Left lung (tissue), 14 donors: ENCODE measurements at places on chromosomes 7 and 10. TPM values are rescaled to one million over a fixed set of nuclear protein-coding genes. Genes with fewer than 3 reads are reported as not detected.

GRCh38 chr7:36840904-36841303, 116.6 kb upstream of the AOAH start:
- no peaks in the 10 kb centered on the region for H3K4me1 ChIP-seq
- no peak for DNase-seq
- no peaks in the 10 kb centered on the region for H3K27me3 ChIP-seq
- no peak overlapping the region for H3K4me3 ChIP-seq

DNA sequence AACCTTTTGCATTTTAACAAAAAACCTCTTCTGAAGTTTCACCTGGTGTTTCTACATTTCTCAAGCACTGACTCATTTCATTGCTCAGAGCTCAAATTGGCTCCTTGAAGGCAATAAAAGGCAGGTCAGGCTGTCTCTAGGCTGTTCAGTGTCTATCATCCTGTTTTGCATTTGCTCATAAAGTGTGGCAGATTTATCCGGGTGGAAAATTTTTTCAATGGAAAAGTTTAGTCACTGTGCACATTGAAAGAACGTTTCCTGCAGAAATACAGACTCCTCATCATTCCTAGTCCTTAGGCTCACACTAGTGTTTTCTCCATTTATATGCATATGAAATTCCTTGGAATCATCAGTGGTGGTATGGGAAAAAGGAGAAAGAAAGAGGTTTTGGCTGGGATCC, 114.2 kb upstream of the DGKB start:
- no peak overlapping the region for H3K27ac ChIP-seq
- no peaks in the 10 kb centered on the region for H3K36me3 ChIP-seq
- H3K27me3 ChIP-seq: no peaks in the 10 kb centered on the region
- no peaks in the 10 kb centered on the region for H3K4me1 ChIP-seq
- DNase-seq: no peak

The ANKRD16 gene
- 4.4 TPM for total RNA-seq

GRCh38 chr10:86861351-86861750, 96.1 kb downstream of the MMRN2 start:
- no peak overlapping the region for H3K4me3 ChIP-seq
- no peak overlapping the region for H3K27ac ChIP-seq
- DNase-seq: no peak
- no peaks in the 10 kb centered on the region for H3K27me3 ChIP-seq

The MYH16 gene
- not detected for total RNA-seq

The MACC1 gene
- total RNA-seq: 36.2 TPM

GRCh38 chr7:99490878-99491277, 9.2 kb downstream of the ZNF394 start:
- no peaks in the 10 kb centered on the region for H3K4me1 ChIP-seq
- no peaks in the 10 kb centered on the region for H3K36me3 ChIP-seq
- H3K27ac ChIP-seq: no peak overlapping the region
- H3K4me3 ChIP-seq: no peak overlapping the region
- DNase-seq: no peak

GRCh38 chr7:18200266-18200665, 172.6 kb upstream of the PRPS1L1 start:
- H3K27me3 ChIP-seq: no peaks in the 10 kb centered on the region
- DNase-seq: no peak
- no peaks in the 10 kb centered on the region for H3K4me1 ChIP-seq
- H3K27ac ChIP-seq: no peak overlapping the region
- no peak overlapping the region for H3K4me3 ChIP-seq

GRCh38 chr7:106959753-106960152, 84.8 kb upstream of the PRKAR2B start:
- no peaks in the 10 kb centered on the region for H3K27me3 ChIP-seq
- H3K36me3 ChIP-seq: no peaks in the 10 kb centered on the region
- no peak overlapping the region for H3K27ac ChIP-seq

The NUPR2 gene
- total RNA-seq: 0.99 TPM

The HOXA9 gene
- total RNA-seq: 1.4 TPM

The BNIP3 gene
- total RNA-seq: 25.7 TPM

GRCh38 chr10:73774637-73775036, 7.2 kb upstream of the CHCHD1 start:
- no peaks in the 10 kb centered on the region for H3K27me3 ChIP-seq
- DNase-seq: no peak
- H3K36me3 ChIP-seq: peaks cover 68% of the 10 kb centered on the region
- peaks cover 24% of the 10 kb centered on the region for H3K4me1 ChIP-seq

The CALML5 gene
- not detected for total RNA-seq

The MYOF gene
- total RNA-seq: 241 TPM

GRCh38 chr10:131573707-131574106, 262.2 kb upstream of the TCERG1L start:
- H3K27ac ChIP-seq: no peak overlapping the region
- H3K36me3 ChIP-seq: no peaks in the 10 kb centered on the region
- H3K4me3 ChIP-seq: no peak overlapping the region
- no peaks in the 10 kb centered on the region for H3K4me1 ChIP-seq
- H3K27me3 ChIP-seq: no peaks in the 10 kb centered on the region
- DNase-seq: no peak

DNA sequence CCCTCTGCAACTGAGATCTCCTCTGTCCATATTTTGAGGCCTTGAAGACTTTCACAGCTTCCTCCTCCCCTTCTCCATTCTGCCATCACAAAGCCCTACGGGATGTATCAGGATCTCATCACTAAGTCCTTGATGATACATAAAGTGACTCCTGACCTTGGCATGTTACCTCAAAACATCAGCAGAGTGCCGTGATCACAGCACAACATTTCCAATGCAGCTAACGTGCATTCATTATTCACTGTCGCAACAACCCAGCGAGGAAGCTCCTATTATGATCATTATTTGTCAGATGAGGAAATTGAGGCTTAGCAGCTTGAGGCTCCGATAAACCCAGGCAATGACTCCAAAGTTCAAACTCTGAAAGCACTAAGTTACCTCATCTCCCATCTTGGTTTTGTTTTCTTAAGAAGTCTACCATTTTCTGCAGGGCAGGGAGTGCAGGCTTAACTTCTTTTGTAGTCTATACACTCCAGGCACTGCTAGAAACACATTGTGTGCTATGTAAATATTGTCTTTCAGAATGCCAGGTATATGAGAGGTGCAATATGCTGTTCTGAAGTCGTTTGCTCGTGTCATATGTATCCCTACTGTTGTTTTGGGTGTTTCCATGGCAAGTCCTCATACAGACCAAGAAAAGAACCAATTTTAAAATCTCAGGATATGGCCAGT, 80.6 kb upstream of the C1QL3 start:
- no peaks in the 10 kb centered on the region for H3K4me1 ChIP-seq
- no peak for DNase-seq
- no peak overlapping the region for H3K4me3 ChIP-seq
- no peaks in the 10 kb centered on the region for H3K27me3 ChIP-seq
- peaks cover 14% of the 10 kb centered on the region for H3K36me3 ChIP-seq

DNA sequence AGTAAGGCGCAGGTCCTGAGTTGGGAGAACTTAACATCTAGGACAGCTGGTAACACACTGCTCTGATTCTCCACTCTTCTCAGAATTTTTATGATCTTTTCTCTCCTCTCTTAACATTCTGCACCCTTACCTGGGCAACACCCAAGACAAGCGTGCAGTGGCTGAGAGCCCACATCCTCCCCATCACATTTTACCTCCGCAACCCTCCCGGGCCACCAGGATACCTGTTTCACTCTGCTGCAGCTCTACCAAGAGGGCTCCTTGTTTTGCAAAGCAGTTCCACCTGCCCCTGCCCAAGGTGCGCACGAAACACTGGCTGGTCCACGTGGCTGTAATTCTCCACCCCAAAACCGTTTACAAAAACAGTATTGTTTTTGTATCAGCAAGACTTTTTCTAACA, 81.5 kb downstream of the ITIH5 start:
- H3K27ac ChIP-seq: no peak overlapping the region
- no peak overlapping the region for H3K4me3 ChIP-seq
- no peaks in the 10 kb centered on the region for H3K27me3 ChIP-seq
- DNase-seq: no peak
- H3K4me1 ChIP-seq: no peaks in the 10 kb centered on the region

The PPP1R17 gene
- not detected for total RNA-seq

GRCh38 chr7:66871076-66871475, 49.9 kb upstream of the TMEM248 start:
- no peak for DNase-seq
- H3K4me3 ChIP-seq: no peak overlapping the region
- H3K36me3 ChIP-seq: peaks cover 7% of the 10 kb centered on the region
- no peaks in the 10 kb centered on the region for H3K4me1 ChIP-seq
- no peaks in the 10 kb centered on the region for H3K27me3 ChIP-seq
- H3K27ac ChIP-seq: no peak overlapping the region

DNA sequence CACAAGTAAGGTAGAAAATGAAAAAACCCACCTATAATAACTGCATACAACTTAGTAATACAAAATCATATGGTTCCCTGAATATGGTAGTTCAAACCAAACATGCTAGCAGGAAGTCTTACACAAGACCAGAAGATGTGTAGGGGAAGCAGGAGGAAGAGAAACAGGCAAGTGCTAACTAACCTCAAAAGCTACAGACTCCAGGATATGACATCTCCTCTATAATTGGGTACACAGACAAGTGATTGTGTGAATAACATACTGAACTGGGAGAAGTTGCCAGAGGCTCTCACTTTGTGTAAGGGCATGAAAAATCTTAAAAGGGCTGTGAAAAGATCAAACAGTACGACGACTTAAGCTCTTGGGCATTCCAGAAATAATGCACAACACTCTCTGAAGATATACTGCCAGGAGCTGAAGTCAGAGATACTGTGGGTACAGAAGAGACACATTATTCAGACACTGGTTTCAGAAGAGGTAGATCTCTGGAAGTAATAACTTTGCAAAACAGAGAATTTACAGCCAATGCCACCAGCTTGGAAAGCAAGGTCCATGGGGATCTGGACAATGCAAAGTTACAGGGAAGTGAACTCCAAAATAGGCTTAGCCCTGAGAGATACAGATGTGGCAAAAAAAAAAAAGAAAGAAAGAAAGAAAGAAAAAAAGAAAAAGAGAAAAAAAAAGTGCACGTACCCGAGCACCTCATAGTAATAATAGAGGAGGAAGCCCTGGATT, 767.2 kb downstream of the TNS3 start:
- H3K27ac ChIP-seq: no peak overlapping the region
- no peak for DNase-seq
- no peaks in the 10 kb centered on the region for H3K27me3 ChIP-seq

- no peak overlapping the region for H3K27ac ChIP-seq
- H3K36me3 ChIP-seq: no peaks in the 10 kb centered on the region
- H3K4me1 ChIP-seq: no peaks in the 10 kb centered on the region
- H3K4me3 ChIP-seq: no peak overlapping the region
These were observed 56.6 kb downstream of the TWIST1 start for GRCh38 chr7:19060761-19061259.

The METTL27 gene
- total RNA-seq: 2.6 TPM

The OR13A1 gene
- total RNA-seq: not detected

DNA sequence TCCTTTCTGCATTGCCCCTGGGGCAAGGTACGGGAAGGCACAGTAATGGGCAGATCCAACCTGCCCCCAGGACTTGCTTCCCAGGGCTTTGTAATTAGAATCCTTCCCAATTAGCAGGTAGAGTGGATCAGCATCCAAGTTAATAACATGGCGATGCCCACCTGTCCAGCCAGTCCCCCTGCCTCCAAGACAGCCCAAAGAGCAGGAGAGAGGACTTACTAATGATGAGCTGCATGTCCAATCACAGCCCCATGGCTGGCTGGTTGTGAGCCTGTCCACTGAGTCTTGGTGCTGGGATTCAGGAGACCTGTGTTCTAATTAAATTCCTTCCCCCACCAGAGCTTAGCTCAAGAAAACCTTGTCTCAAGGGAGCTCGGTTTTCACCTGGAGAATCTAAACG, 49.0 kb downstream of the RPS24 start:
- no peaks in the 10 kb centered on the region for H3K4me1 ChIP-seq
- no peaks in the 10 kb centered on the region for H3K27me3 ChIP-seq
- H3K27ac ChIP-seq: no peak overlapping the region
- H3K36me3 ChIP-seq: no peaks in the 10 kb centered on the region
- DNase-seq: no peak
- H3K4me3 ChIP-seq: no peak overlapping the region

The NSUN5 gene
- total RNA-seq: 23.4 TPM

- no peaks in the 10 kb centered on the region for H3K4me1 ChIP-seq
- peak; percentile 86 for DNase-seq
- H3K4me3 ChIP-seq: no peak overlapping the region
- H3K27me3 ChIP-seq: no peaks in the 10 kb centered on the region
- H3K36me3 ChIP-seq: no peaks in the 10 kb centered on the region
These were observed 18.6 kb downstream of the WDR37 start for GRCh38 chr10:1074748-1075308.

DNA sequence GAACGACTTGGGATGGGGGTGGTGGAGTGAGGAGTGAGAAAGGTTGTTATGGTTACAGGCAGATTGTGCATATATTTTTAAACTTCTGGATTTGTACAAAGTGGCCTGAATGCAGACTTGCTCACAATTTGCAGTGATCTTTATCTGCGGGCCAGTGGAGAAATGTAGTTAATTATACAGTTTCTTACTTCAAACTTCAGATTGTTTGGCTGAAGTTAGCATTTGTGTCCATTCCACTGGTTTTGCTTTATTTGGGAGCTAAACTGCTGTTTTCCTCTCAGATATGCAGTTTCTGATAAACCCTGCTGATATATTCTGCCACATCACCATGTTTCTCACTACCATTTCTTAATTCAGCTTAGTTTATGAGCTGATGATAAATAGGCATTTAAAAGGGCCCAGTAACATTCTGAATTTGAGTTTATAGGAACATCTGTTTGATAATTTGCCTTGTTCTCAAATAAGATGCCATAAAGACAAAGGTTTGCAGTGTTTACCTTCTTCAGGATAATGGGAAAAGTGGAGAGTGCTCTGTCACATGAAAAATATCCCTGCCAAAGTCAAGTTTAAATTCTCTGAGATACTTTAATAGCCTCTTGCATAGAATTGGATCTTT, 170.1 kb downstream of the ST7 start:
- no peak overlapping the region for H3K4me3 ChIP-seq
- H3K27me3 ChIP-seq: no peaks in the 10 kb centered on the region
- DNase-seq: no peak
- H3K36me3 ChIP-seq: no peaks in the 10 kb centered on the region
- H3K4me1 ChIP-seq: peaks cover 34% of the 10 kb centered on the region

The COPG2 gene
- total RNA-seq: 19.3 TPM

DNA sequence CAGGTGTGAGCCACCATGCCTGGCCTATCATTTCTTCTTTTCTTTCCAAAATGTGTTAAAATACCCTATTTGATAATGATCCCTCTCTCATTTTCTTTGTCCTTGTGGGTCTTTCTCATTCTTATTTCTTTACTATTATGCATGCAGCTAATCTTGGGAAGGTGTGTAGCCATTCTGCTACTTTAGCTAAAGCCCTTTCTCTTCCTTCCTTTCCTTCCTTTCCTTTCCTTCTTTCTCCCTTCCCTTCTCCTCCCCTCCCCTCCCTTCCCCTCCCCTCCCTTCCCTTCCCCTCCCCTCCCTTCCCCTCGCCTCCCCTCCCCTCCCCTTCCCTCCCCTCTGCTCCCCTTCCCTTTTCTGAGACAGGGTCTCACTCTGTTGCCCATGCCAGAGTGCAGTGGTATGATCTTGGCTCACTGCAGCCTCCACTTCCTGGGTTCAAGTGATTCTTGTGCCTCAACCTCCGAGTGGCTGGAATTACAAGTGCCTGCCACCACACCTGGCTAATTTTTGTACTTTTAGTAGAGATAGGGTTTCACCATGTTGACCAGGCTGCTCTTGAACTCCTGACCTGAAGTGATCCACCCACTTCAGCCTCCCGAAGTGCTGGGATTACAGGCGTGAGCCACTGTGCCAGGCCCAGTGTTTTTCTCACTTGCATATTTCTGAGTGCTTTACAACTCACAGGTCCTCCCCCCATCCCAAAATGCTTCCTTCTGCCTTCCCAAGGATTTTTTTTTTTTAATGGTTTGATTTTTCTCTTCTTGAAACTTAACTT, 42.3 kb downstream of the HIP1 start:
- no peak overlapping the region for H3K4me3 ChIP-seq
- no peak overlapping the region for H3K27ac ChIP-seq
- DNase-seq: no peak

The ACTL6B gene
- total RNA-seq: not detected
